ENCODE measurements at places on chromosomes 3 and 15. TPM values are rescaled to one million over a fixed set of nuclear protein-coding genes. Genes with fewer than 3 reads are reported as not detected.

TNK2 gene
- total RNA-seq, result 8.6 TPM

AP3S2 gene
- 36.7 TPM for total RNA-seq

FXR1 gene
- 112 TPM for total RNA-seq

MAGI1 gene
- 5.5 TPM for total RNA-seq

KLHL25 gene
- total RNA-seq, result 2.2 TPM

MAPK6 gene
- 58.3 TPM for total RNA-seq

FAIM gene
- total RNA-seq, result 5.9 TPM

CHRNA3 gene
- not detected for total RNA-seq

ASB14 gene
- not detected for total RNA-seq

SUSD5 gene
- total RNA-seq, result 2.9 TPM

LARP6 gene
- 30.9 TPM for total RNA-seq

FOXL2 gene
- total RNA-seq, result under 0.01 TPM

SSR3 gene
- 255 TPM for total RNA-seq

RARB gene
- total RNA-seq, result 2.2 TPM

PYGO1 gene
- 8.6 TPM for total RNA-seq

DNAH1 gene
- total RNA-seq, result 6.6 TPM

PDZRN3 gene
- total RNA-seq, result 33.8 TPM

DAZL gene
- total RNA-seq, result 0.37 TPM

ARGFX gene
- total RNA-seq, result not detected

RLBP1 gene
- not detected for total RNA-seq

CLDN18 gene
- total RNA-seq, result not detected

ERC2 gene
- total RNA-seq, result under 0.01 TPM

OR5K1 gene
- not detected for total RNA-seq

FGF7 gene
- total RNA-seq, result 94.4 TPM

RARRES1 gene
- total RNA-seq, result 0.59 TPM

NR2C2 gene
- total RNA-seq, result 26.8 TPM

ZNF80 gene
- total RNA-seq, result not detected

PCCB gene
- total RNA-seq, result 38.9 TPM

CCR5 gene
- not detected for total RNA-seq

PLSCR2 gene
- total RNA-seq, result not detected
